Activated T-helper 2 cell treated with anti-CD3 and anti-CD28 coated beads, Interferon-gamma antibody, Interleukin-2, Interleukin-4, amounts not matched to agents 10 μg/mL and 5 μg/mL and 100 μg/mL, durations not matched to agents 14 hours and 24 hours and 36 hours (primary cell): ENCODE measurements at places on chromosomes 2 and 18. TPM values are rescaled to one million over a fixed set of nuclear protein-coding genes. Genes with fewer than 3 reads are reported as not detected.

DNA sequence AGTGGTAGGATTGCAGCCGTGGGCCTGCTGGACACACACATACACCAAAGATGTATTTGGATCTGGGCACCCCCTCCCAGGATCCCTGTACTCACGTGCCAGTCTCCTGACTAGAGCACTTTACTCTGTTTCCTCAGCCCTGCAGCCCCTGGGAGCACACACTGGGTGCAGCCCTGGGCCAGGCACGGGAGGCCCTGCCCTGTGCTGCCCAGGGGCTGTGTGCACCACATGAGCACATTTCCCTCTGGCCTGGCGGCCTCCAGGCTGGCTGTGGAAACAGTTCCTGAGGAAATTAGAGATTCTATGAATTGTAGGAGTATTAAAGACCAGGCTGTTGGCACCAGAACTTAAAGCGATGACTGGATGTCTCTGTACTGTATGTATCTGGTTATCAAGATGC lies 45.4 kb downstream of the BCL2L11 start:
- no peak for DNase-seq

- no peak for DNase-seq
Observed at GRCh38 chr2:178199334-178199733, 5.0 kb downstream of the OSBPL6 start.

- DNase-seq, result no peak
Observed at GRCh38 chr2:148103946-148104345, 83.1 kb downstream of the MBD5 start.

The HS1BP3 gene
- total RNA-seq, result 11.5 and 11.9 TPM in 2 replicates
